ENCODE measurements at places on chromosomes 1 and 21. TPM values are rescaled to one million over a fixed set of nuclear protein-coding genes. Genes with fewer than 3 reads are reported as not detected.

DNA sequence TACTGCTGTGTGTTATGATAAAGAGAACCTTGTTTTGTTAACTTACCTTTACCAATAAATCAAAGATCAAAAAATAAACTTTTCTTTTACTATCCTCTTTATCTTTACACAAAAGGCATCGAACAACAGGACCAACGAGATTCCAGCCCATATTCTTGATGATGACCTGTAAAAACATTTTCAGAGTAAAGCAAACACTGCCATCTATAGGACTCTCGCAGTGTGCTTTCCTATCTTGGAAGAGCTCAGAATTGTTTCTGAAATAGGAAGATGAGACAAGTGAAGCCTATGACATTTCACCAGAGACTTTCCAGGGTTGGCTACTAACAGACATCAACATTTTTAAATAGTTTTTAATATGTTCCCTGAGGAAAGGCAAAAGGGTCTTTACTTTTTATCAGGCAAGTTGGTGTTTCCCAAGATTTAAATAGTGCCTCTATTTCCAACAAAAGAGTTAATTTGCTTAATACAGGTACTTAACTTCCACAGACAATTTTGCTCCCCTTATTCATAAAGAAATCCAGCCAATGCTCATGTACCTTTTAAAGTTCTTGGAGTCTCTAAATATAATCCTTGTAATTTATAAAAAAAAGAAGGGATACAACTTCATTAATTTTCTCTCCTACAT is 7.3 kb downstream of the GLMN start:
- peak; percentile 79 for DNase-seq

GRCh38 chr1:46969014-46969619 is 27.8 kb upstream of the CYP4A11 start:
- peak; percentile 43 for DNase-seq

DNA sequence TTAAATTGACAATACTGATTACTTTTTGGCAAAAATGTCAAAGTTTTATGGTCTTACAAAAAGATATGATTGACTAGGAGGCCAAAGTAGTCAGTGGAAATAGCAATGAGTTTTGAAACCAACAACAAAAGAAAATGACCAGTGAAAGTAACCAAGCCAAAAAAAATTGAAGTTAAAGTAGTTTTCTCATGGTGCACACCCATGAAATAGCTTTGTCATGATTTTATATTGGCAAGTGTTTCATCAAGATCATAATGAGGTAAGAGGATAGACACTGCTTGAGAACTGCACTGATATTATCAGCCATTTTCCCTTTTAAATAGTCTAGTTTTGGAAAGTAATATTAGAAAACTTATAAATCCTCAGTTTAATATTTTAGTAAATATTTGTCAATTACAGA is 206.2 kb upstream of the ADAMTS5 start:
- DNase-seq, result no peak

- DNase-seq, result no peak
Measured at GRCh38 chr1:206826394-206826793, 39.0 kb upstream of the IL20 start.

GRCh38 chr1:115539061-115539460 is 102.7 kb upstream of the VANGL1 start:
- no peak for DNase-seq

DNA sequence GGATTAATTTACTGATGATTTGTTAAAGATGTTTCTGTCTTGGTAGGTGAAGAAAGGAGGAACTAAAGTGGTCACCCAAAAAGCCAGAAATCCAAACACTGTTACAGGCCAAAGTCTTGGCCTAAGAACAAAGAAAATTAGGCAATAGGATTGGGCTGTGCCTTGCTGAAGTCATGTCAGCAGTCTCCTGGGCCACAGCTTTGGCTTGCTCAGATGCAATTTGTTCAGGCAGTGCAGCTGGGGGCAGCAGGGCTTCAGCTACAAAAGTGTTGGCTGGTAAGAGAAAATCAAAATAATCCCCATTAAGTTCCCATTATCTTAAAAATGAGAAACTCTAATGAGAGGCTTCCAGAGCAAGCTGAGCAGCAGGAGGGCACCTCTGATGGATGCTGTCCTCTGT is 14.0 kb upstream of the RAP1A start:
- DNase-seq, result no peak

DNA sequence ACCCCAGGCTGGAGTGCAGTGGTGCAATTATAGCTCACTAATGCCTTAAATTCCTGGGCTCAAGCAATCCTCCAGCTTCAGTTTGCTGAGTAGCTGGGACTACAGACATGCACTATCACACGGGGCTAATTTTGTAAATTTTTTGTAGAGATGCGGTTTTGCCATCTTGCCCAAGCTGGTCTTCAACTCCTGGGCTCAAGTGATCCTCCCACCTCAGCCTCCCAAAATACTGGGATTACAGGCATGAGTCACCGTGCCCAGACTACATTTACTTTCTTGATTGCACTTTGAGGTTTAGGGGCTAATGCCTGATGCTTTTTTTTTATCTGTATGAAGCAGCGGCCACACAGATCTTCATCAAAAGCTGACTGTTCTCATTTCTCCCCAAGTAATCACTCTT is 124.6 kb downstream of the KIF26B start:
- no peak for DNase-seq

DNA sequence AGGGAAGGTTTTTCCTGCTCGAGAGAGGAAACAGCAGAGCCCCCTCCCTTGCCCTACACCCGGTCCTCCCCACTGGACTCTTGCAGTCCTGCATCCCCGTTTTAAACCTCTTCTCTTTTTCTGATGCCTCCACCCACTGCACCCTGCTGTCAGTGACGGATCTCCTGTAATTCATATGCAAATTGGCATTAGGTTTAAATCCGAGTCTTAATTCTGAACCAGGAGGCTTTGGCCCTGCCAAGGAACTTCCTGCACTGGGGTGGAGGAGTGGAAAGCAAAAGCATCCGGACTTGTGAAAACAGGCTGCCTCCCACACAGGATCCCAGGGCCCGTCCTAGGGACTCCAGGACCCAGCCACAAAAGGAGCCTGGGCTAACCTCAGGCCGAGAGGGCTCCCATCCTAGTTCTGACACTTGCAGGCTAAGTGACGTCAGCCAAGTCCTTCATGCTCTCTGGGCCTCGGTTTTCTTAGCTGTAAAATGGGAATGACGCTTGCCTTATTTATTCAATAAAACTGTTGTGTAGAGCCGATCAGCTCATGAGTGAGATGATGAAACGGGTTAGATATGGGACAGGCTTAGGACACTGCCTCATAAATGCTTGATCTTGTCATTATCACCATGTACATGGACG is 613.3 kb downstream of the AJAP1 start:
- no peak for DNase-seq

DNA sequence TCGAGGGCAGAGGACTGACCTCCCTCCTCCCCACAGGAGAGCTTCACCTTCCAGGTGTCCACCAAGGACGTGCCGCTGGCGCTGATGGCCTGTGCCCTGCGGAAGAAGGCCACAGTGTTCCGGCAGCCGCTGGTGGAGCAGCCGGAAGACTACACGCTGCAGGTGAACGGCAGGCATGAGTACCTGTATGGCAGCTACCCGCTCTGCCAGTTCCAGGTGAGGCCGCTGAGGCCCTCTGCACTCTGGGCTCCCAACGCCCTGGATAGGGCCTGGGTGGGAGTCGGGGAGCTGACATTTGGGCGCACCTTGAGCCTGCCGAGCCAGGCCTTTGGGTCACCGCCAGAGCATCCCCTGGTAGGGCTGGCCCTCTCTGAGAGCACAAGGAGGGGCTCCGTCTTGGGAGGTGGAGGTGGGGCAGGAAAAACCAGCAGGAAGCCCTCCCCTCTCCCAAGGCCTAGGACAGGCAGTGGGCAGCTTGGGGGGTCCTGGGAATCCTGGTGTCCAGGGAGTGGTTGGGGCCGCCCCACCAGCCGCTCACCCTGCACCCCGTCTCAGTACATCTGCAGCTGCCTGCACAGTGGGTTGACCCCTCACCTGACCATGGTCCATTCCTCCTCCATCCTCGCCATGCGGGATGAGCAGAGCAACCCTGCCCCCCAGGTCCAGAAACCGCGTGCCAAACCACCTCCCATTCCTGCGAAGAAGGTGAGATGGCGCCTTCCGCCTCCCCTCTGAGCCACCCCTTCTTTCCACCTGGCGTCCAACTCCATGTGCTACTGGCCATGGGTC is 65.1 kb downstream of the PIK3CD start:
- no peak for DNase-seq

OR4F16 gene
- not detected for total RNA-seq

ETNK2 gene
- 26.2 TPM for total RNA-seq

SPRR2F gene
- total RNA-seq, result not detected

COL24A1 gene
- total RNA-seq, result 2.1 TPM

SMCP gene
- total RNA-seq, result not detected

Measured in GM23338 (cell line).